ENCODE measurements at places on chromosomes 5 and 9.

DNA sequence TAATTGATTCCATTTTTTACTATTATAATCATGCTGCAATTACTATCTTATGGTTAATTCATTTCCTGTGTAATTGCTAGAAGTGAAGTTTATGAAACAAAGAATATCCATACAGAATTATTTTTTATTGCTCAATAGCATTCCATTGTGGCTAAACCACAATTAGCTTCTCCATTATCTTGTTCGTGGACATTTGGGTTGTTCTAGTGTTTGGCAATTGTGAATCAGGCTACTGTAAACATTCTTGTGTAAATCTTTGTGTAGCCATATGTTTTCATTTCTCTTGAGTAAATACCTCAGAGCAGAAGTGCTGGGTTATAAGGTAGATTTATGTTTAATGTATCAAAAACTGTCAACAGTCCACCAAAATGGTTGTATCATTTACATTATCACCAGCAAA lies 341.1 kb downstream of the MAT2B start:
- no peak for DNase-seq

GRCh38 chr9:1957856-1958255 lies 57.3 kb upstream of the SMARCA2 start:
- DNase-seq = no peak

- no peak for DNase-seq
These were observed 57.1 kb downstream of the SLIT3 start for GRCh38 chr5:169243651-169244422.

DNA sequence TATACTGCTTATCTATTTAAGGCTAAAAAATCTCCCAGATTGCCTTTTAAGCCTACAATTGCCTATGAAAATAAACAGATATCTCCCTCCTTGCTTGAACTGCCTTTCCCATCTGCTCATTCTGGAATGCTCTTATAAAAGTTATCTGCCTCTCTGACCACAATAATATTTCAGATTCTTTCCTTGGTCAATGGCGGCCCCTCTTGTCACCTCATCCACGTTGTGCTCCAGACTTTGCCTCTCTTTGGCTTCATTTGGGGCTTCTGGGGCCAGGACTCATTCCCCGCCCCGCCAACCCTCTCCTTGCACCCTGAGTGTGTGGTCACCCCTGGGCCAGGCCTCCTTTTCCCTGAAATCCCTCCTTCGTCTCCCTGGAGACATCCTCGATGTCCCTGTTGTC lies 110.0 kb upstream of the RPS23 start:
- DNase-seq = no peak

- DNase-seq = no peak
These were observed 190.2 kb downstream of the TRPM6 start for GRCh38 chr9:74697535-74697934.

DNA sequence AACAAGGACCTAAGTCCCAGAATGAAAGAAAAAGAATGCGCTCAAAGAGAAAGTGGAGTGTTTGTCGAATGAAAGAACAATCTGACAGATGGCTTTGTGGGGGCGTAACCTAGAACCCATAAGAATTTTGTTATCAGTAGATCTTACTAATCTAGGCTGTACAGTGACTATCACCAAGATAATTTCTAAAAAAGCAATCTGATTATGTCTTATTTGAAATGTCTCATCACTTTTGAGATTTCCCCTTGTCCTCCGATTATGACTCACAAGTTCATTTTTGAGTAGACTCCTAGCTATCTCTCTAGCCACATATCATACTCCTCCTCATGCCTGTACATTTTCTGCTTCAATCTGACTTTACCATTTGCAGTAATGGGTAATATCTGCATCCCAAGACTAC lies 135.6 kb upstream of the SMARCA2 start:
- DNase-seq = no peak

DNA sequence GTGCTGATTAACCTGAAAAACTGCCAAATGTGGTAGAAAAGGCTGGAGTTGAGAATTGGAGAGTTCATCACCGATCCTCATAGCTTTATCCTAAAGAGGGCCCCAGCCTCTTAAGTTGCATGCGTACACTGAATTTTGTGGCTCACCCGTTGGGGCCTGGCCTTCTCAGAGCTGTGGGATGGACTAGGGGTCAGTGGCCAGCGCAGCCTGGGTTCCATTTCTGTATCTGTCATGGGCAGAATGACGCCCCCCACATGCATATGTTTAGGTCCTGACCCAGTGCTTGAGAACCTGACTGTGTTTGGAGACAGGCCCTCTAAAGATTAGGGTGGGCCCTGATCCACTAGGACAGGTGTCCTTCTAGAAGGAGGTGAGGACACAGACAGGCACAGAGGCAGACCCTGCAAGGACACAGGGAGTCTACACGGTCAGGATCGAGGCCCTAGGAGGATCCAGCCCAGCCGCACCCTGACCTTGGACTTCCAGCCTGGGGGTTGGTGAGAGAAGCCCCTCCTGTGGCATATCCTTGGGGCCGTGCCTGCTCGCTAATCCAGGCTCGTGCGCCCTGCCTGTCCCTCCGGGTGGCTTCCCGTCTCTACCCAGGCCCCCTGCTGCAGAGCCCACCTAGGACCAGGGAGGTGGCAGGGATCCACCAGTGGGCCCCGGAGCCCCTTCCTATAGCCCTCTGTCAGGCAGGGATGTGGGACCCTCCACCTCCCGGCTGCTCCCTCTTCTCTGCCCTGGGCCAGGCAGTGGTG lies 32.2 kb downstream of the NDUFS6 start:
- no peak for DNase-seq

GRCh38 chr5:56986626-56986947 lies 34.7 kb upstream of the MIER3 start:
- no peak for DNase-seq

DNA sequence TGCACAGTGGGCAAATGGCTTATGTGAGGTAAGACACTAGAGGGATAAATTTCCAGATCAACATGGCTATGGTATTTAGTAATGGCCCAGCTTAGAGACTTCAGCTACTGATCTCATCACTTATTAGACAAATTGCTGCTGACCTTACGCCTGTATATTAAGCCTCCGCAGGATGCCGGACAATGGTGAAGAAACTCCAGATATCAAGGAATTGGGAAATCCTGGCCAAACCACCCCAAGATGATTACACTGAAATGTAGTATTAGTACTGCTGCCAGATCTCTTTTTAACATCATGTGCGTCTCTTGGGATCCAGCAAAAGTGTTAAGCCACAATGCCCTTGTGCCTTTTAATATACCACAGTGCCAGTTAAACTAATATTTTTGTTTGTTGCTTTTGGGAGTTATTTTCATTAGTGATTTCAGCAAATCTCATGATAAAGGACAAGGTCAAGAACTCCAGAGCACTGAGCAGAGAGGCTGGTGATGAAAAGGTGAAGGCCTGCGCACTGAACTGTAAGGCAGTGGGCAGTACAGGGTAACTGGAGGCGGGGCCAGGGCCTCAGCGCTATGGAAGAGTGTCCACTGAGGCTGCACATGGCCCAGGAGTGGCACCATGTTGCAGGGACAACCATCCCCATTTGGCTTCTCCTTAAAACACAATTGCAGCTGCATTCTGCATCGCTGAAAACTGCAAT lies 32.5 kb downstream of the TSTD2 start:
- DNase-seq = no peak

- DNase-seq = no peak
These were observed 6.2 kb upstream of the TNFSF8 start for GRCh38 chr9:114936581-114936980.

- DNase-seq = no peak
These were observed 1471.1 kb upstream of the ACO1 start for GRCh38 chr9:30913331-30913730.

GRCh38 chr9:112401175-112401815 lies 21.4 kb downstream of the HSDL2 start:
- no peak for DNase-seq

GRCh38 chr5:31470608-31471007 lies 61.3 kb downstream of the DROSHA start:
- no peak for DNase-seq

- DNase-seq = no peak
These were observed 436.2 kb downstream of the GABRG2 start for GRCh38 chr5:162503796-162504195.

- no peak for DNase-seq
These were observed 94.5 kb downstream of the F2RL2 start for GRCh38 chr5:76528547-76529331.

DNA sequence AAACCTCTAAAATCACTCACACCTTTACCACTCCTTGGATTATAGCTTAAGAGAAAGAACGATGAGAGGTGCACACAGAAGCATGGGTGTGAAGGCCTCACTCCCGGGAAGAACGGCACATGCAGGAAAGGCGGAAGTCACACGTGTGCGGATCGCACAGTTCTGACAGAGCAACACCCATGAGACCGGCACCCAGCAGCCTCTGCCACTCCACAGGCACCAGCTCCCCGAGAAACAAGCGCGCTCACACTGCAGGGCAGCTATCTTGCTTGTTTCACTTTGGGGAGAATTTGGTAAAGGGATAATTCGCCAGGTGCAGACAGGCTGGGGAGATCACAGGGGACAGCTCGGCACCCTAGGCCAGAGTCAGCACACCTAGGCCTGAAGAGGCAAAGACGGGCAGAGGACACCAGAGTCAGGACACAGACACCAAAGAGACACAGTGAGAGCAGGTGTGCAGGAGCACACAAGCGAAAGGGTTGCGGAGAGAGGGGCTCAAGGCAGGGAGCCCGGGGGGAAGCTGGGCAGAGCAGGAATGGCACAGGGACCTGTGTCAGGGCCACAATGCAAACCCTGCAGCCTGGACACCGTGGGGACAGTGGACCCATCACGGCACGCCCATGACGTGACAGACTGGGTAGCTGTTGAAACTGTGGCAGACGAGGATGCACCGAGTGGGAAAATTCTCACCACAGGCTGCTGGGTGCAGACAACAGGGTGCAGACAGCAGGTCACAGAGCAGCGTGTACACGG lies 81.7 kb downstream of the CAMSAP1 start:
- DNase-seq = no peak

- no peak for DNase-seq
These were observed 33.4 kb downstream of the TMEM252 start for GRCh38 chr9:68507130-68507805.

GRCh38 chr5:121378046-121378445 lies 473.6 kb upstream of the FTMT start:
- DNase-seq = no peak

Data from mesothelial cell of epicardium (in vitro differentiated cells).